ENCODE measurements at places on chromosomes 3 and 15. TPM values are rescaled to one million over a fixed set of nuclear protein-coding genes. Genes with fewer than 3 reads are reported as not detected.

- H3K4me3 ChIP-seq, result no peak overlapping the region
- H3K27me3 ChIP-seq, result no peaks in the 10 kb centered on the region
- no peak for DNase-seq
- H3K4me1 ChIP-seq, result no peaks in the 10 kb centered on the region
- H3K27ac ChIP-seq, result no peak overlapping the region
- no peaks in the 10 kb centered on the region for H3K36me3 ChIP-seq
Observed at GRCh38 chr3:97991293-97991682, 19.1 kb upstream of the RIOX2 start.

DNA sequence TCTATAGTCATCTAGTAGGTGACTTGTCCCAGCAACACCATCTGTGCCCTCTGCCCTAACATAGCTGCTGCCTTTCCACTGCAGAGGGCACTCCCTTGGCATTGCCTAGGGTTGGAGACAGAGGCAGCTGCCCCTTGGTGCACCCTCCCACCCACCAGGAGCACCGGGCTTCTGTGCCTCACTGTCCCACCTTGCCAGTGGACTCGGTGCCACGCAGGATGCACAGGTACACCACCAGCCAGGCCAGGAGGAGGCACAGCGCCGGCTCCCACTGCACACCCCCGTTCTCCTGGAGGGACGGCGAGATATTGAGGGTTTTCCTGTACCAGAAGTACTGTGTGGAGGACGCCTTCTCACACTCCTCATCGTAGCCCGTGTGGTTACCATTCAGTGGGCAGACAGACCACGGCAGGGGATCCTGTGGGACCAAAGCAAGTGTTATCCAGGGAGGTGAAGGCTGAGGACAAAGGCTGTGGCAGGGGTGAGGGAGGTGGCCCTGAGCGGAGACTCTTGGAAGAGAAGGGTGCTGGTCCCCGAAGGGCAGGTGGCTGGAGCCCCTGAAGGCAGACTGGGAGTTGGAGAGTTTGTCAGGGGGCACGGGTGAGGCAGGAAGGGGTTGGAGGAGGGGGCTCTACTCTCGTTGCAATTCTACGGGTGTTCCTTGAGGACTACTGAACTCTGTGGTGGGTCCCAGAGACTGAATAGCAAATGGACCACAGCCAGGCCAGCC is 20.6 kb downstream of the SLC6A20 start:
- no peak for DNase-seq
- no peak overlapping the region for H3K27ac ChIP-seq
- no peak overlapping the region for H3K4me3 ChIP-seq

- H3K27ac ChIP-seq, result no peak overlapping the region
- H3K27me3 ChIP-seq, result no peaks in the 10 kb centered on the region
- no peak overlapping the region for H3K4me3 ChIP-seq
- no peaks in the 10 kb centered on the region for H3K4me1 ChIP-seq
- DNase-seq, result no peak
Observed at GRCh38 chr3:95615592-95616310, 1198.6 kb upstream of the EPHA6 start.

Gene RLBP1
- not detected for total RNA-seq

DNA sequence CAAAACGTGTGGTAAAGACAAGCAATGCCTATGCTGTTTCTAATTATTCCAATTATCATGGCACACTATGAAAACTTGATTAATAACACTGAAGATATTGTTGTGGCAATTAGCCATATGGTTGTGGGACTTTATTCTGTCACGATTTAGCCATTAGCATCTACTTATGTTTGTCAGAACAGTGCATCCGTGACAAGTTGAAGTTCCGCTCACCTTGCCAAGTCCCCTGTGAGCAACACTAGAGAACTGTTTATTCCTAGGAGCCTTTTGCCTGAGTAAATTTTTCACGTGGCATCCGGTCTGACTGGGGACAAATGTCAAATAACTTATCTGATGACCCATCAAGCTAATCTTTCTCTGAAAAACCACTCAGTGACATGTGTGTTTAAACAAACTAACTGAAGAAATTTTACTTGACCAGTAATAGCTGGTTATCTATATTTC is 403.3 kb downstream of the TBC1D5 start:
- no peak for DNase-seq
- no peaks in the 10 kb centered on the region for H3K4me1 ChIP-seq
- no peak overlapping the region for H3K27ac ChIP-seq
- no peaks in the 10 kb centered on the region for H3K36me3 ChIP-seq

Gene CD80
- total RNA-seq, result 0.29 TPM

Gene POTEB2
- not detected for total RNA-seq

Gene UCN2
- total RNA-seq, result not detected

Gene C3orf49
- not detected for total RNA-seq

- H3K27me3 ChIP-seq, result no peaks in the 10 kb centered on the region
- H3K4me1 ChIP-seq, result peaks cover 6% of the 10 kb centered on the region
- H3K36me3 ChIP-seq, result peaks cover 11% of the 10 kb centered on the region
- no peak overlapping the region for H3K27ac ChIP-seq
- no peak for DNase-seq
Observed at GRCh38 chr3:15428539-15428938, 1.1 kb downstream of the EAF1 start.

DNA sequence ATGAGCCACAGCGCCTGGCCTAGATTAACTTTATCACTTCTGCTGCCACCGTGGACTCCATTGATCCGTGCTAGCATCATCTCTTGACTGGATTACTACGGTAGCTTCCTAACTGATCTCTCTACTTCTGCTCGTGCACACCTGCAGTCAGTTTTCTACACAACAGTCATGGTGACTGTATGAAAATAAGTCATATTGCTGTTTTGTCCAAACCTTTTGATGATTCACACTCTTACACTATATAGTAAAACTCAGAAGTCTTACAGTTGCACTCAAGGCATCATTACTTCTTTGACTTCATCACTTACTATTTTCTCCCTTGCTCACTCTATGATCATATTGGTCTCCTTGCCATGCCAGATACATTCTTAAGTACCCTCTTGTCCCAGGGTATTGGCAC is 10.1 kb downstream of the PDCD6IP start:
- H3K27me3 ChIP-seq, result no peaks in the 10 kb centered on the region
- H3K27ac ChIP-seq, result no peak overlapping the region
- peaks cover 13% of the 10 kb centered on the region for H3K4me1 ChIP-seq
- H3K36me3 ChIP-seq, result no peaks in the 10 kb centered on the region
- no peak for DNase-seq

Gene IGSF11
- total RNA-seq, result 0.50 TPM

Gene GOLGA8S
- not detected for total RNA-seq

DNA sequence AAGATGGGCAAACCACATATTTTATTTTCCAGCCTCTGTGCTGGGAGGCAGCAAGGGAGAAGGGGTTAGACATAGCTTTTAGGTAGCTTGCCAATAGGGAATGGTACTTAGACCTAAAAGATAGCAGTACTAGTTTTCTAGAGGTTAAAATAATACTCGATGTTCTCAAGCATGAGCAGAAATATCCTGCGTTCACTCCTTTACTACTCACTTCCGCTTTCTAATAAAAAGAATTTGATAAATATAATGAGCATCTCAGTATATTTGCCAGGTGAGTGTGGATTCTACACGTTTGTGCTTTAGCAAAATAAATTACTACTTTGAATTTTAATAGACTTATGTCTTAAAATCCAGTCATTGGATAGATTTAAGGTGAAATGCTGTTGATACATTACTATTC is 39.4 kb upstream of the CD47 start:
- no peaks in the 10 kb centered on the region for H3K36me3 ChIP-seq
- no peaks in the 10 kb centered on the region for H3K27me3 ChIP-seq
- DNase-seq, result no peak
- peaks cover 3% of the 10 kb centered on the region for H3K4me1 ChIP-seq
- no peak overlapping the region for H3K27ac ChIP-seq
- H3K4me3 ChIP-seq, result no peak overlapping the region

- H3K27me3 ChIP-seq, result no peaks in the 10 kb centered on the region
- H3K4me3 ChIP-seq, result peak overlapping the region; percentile 50
- no peaks in the 10 kb centered on the region for H3K36me3 ChIP-seq
- DNase-seq, result peak; percentile 24
- peak overlapping the region; percentile 84 for H3K27ac ChIP-seq
- no peaks in the 10 kb centered on the region for H3K4me1 ChIP-seq
Observed at GRCh38 chr15:96334705-96335410, 4.4 kb downstream of the NR2F2 start.

- H3K4me3 ChIP-seq, result no peak overlapping the region
- peaks cover 8% of the 10 kb centered on the region for H3K4me1 ChIP-seq
- H3K36me3 ChIP-seq, result no peaks in the 10 kb centered on the region
- DNase-seq, result no peak
- H3K27ac ChIP-seq, result peak overlapping the region; percentile 21
Observed at GRCh38 chr3:11392014-11392859, 120.0 kb downstream of the ATG7 start.

DNA sequence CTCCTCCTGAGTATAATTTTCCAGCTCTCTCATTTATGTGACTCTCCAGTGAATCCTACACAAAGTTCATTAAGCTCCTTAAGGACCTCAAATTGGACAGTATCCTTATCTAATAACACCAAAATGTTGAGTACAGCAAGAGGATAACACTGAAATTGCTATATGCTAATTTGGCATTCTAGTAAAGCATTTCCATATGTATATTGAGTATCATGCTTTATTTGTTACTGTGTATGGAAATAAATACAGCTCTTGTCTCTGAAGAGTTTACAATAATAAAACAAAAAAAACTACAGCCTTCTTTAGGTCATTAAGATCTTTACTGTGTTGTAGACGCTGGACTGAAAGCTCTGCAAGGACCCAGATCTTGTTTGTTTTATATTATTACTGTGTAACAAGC is 1341.3 kb downstream of the ROBO1 start:
- H3K27ac ChIP-seq, result no peak overlapping the region
- H3K36me3 ChIP-seq, result no peaks in the 10 kb centered on the region
- no peaks in the 10 kb centered on the region for H3K4me1 ChIP-seq
- no peaks in the 10 kb centered on the region for H3K27me3 ChIP-seq

Gene FEZF2
- not detected for total RNA-seq

Gene POLQ
- 2.9 TPM for total RNA-seq

GRCh38 chr3:16741103-16741758 is 136.0 kb upstream of the DAZL start:
- no peaks in the 10 kb centered on the region for H3K27me3 ChIP-seq
- H3K4me3 ChIP-seq, result no peak overlapping the region
- no peaks in the 10 kb centered on the region for H3K4me1 ChIP-seq
- no peak overlapping the region for H3K27ac ChIP-seq
- H3K36me3 ChIP-seq, result no peaks in the 10 kb centered on the region
- DNase-seq, result no peak

Gene PRC1
- total RNA-seq, result 44.3 TPM

DNA sequence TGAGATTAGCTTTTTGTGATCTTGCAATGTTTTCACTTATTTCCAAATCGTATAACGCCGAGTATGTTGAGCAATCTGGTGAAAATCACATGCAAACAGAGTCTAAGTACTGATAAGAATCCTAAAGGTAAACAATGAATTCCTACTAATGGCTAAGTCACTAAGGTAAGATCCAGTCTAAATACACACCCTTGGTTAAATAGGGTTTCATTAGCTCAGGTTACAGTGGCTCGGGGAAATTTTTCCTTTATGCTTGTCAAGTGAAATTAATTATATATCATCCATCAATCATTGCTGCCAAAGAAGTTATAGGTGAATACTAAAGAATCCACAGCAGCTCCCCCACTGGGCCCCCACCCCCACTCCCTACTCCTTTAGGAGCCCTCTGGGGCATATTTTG is 139.3 kb downstream of the SOX2 start:
- no peaks in the 10 kb centered on the region for H3K27me3 ChIP-seq
- H3K27ac ChIP-seq, result no peak overlapping the region
- DNase-seq, result no peak
- H3K36me3 ChIP-seq, result no peaks in the 10 kb centered on the region

- no peaks in the 10 kb centered on the region for H3K4me1 ChIP-seq
- no peaks in the 10 kb centered on the region for H3K36me3 ChIP-seq
- no peak overlapping the region for H3K4me3 ChIP-seq
- H3K27me3 ChIP-seq, result no peaks in the 10 kb centered on the region
Observed at GRCh38 chr15:77527831-77528231, 104.9 kb downstream of the LINGO1 start.

DNA sequence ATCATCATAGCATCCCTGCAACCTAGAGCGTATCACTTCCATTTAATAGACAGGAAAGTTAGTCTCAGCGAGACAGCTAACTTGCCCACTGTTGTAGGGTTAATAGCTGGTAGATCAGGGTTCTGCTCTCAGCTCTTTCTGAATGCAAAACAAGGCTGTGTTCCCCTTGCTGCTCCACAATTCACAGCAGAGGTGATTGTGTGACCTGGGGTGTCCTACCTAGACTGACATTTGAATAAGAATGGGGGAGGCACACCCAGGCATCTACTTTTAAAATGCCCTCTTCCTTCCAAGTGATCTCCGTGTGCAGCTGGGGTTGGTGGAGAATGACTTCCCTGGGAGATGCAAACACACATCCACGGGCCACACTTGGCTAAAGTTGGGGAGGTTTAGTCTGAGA is 43.0 kb upstream of the CACNA2D3 start:
- no peak for DNase-seq
- H3K4me1 ChIP-seq, result no peaks in the 10 kb centered on the region
- no peaks in the 10 kb centered on the region for H3K36me3 ChIP-seq
- no peak overlapping the region for H3K27ac ChIP-seq

- no peak for DNase-seq
- no peaks in the 10 kb centered on the region for H3K36me3 ChIP-seq
- peaks cover 3% of the 10 kb centered on the region for H3K4me1 ChIP-seq
Observed at GRCh38 chr3:156676768-156677479, 2.5 kb downstream of the TIPARP start.

- no peaks in the 10 kb centered on the region for H3K27me3 ChIP-seq
- DNase-seq, result no peak
- H3K4me1 ChIP-seq, result peaks cover 7% of the 10 kb centered on the region
- H3K27ac ChIP-seq, result peak overlapping the region; percentile 82
- H3K36me3 ChIP-seq, result no peaks in the 10 kb centered on the region
Observed at GRCh38 chr3:71135373-71136088, 448.0 kb downstream of the FOXP1 start.

Gene CISH
- total RNA-seq, result 19.6 TPM

- peaks cover 15% of the 10 kb centered on the region for H3K27me3 ChIP-seq
- no peak for DNase-seq
- no peak overlapping the region for H3K4me3 ChIP-seq
- no peak overlapping the region for H3K27ac ChIP-seq
- no peaks in the 10 kb centered on the region for H3K4me1 ChIP-seq
Observed at GRCh38 chr15:72182673-72183072, 14.9 kb downstream of the GRAMD2A start.

- H3K27ac ChIP-seq, result no peak overlapping the region
- no peaks in the 10 kb centered on the region for H3K27me3 ChIP-seq
- no peaks in the 10 kb centered on the region for H3K4me1 ChIP-seq
- DNase-seq, result no peak
Observed at GRCh38 chr15:33716025-33716424, 252.3 kb upstream of the CHRM5 start.

Gene CHRNB4
- total RNA-seq, result 0.24 TPM

Gene SLC28A1
- total RNA-seq, result 0.80 TPM

Gene CPNE4
- 0.16 TPM for total RNA-seq

- no peaks in the 10 kb centered on the region for H3K36me3 ChIP-seq
- H3K27me3 ChIP-seq, result no peaks in the 10 kb centered on the region
- DNase-seq, result no peak
- no peaks in the 10 kb centered on the region for H3K4me1 ChIP-seq
Observed at GRCh38 chr3:79558943-79559342, 208.9 kb downstream of the ROBO1 start.

Data from colonic mucosa (tissue), 4 donors.